Stimulated activated CD8-positive, alpha-beta memory T cell treated with anti-CD3 and anti-CD28 coated beads, Interleukin-12 subunit alpha, Interleukin-12 subunit beta, amount 100 ng/mL, for 4 hours (primary cell): ENCODE measurements at places on chromosomes 12 and 14.

DNA sequence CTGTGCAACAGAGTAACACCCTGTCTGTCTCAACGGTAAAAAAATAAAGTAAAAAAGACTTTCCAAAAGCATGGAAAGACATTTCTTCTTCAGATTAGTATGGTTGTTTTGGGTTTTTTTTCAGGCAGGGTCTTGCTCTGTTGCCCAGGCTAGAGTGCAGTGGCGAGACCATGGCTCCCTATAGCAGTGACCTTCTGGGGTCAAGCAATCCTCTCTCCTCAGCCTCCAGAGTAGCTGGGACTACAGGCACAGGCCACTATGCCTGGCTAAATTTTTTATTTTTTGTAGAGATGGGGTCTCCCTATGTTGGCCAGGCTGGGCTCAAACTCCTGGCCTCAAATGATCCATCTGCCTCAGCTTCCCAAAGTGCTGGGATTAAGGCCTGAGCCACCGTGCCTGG lies 72.8 kb downstream of the KDM2B start:
- no peak for DNase-seq

GRCh38 chr14:77187649-77188012 lies 6.0 kb downstream of the TMEM63C start:
- DNase-seq = no peak

- peak; percentile 72 for DNase-seq
Measured at GRCh38 chr14:54902521-54903420, at the start of gene GCH1. GCH1 (minus strand) TSS chr14:54902826; CDS start chr14:54902663, 163 bp downstream.

DNA sequence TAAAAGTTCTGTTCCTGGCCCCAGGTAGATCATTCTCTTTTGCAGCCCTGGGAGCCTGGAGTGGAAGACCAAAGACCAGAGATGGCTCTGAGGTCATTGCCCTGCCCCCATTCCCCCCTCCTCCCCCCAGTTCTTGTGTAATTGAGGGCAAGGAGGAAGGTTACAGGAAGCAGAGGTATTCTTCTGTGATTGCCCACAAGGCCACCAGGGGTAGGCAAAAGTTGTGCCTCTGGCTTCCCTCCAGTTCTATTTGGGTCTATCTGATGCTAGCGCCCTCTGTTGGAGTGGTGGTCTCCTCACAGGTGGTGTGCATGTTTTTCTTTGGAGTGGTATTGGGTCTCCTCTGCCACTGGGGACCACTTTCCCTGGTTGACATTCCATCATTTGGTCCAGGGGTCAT lies 41.2 kb upstream of the CRY1 start:
- DNase-seq = no peak

DNA sequence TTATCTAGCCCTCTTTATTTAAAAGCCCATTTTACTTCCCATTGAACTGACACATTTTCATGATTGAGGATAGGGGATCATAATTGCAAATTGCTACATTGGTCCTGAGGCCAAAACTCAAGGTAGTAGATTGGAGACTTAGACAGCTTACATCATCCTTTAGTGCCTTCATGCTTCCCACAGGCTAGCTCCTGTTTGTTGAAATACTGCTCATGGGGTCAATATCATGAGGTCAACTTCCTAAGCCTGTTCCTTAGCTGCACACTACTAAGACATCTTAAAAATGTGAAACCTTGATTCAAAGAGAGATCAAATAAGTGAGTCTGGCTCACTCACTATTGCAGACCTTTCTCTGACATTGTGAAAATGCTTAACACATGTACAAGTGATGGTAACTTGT lies 113.0 kb downstream of the TBC1D30 start:
- no peak for DNase-seq

DNA sequence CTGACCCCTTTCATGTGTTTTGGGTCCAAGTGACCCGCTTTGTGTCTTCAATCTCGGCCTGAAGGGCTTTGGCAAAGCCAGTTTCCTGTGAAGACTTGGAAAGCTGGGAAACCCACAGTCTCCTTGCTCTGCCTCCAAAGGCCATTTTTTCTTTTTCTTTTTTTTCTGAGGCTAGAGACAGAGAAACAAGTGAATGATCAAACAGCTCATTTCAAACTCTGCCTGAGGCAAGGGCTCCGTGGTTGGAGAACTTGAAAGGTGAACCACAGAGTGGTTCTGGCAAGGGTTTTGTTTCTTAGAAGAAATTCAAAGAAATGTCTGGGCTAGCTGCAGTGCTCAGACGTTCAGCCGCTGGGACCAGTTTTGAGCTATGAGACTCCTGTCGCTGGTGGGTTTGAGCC lies 62.7 kb downstream of the ERH start:
- no peak for DNase-seq

GRCh38 chr12:87953256-87953860 lies 75.8 kb downstream of the C12orf50 start:
- DNase-seq = no peak

DNA sequence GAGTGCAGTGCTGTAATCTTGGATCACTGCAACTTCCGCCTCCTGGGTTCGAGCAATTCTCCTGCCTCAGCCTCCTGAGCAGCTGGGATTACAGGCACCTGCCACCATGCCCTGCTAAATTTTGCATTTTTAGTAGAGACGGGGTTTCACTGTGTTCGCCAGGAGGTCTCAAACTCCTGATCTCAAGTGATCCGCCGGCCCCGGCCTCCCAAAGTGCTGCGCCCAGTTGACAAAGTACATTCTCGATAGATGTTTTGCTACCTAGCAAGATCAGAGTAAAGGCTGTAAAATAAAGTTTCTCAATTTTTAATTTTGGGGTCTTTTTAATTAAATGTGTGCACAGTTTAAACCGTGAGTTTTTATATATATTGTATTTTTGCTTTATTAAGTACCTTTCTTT lies 248.9 kb downstream of the CCER1 start:
- DNase-seq = no peak
